ENCODE measurements at places on chromosomes 4 and X. TPM values are rescaled to one million over a fixed set of nuclear protein-coding genes. Genes with fewer than 3 reads are reported as not detected.

GRCh38 chrX:129642641-129643040 lies 12.1 kb downstream of the APLN start:
- DNase-seq, result peak; percentile 45

The UGT2B11 gene
- 0.31 TPM for polyA plus RNA-seq

The PAGE5 gene
- polyA plus RNA-seq, result not detected

- no peak for DNase-seq
Measured at GRCh38 chr4:55830048-55830447, 10.5 kb downstream of the EXOC1L start.

DNA sequence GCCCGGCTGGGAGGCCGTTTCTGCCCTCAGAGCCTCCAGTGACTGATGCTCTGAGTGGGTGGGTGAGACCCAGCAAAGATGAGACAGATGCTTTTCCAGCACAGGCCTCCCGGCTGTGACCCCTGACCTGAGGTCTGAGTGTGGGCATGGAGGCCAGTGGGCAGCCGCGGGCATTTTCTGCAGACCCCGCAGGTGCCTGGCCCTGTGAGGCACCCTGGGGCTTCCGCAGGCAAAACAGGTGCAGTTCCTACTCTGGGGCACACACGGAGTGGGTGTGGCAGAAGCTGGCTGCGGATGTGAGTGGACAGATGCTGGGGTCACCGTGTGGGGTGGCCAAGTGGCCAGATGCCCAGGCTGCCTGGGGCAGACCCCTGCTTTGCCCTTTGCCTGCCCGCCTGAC lies 14.8 kb downstream of the HTRA3 start:
- no peak for DNase-seq

The ANXA10 gene
- polyA plus RNA-seq, result 0.39 TPM

All from right lung (tissue), 10 donors.